ENCODE measurements at places on chromosomes 1 and 21.

DNA sequence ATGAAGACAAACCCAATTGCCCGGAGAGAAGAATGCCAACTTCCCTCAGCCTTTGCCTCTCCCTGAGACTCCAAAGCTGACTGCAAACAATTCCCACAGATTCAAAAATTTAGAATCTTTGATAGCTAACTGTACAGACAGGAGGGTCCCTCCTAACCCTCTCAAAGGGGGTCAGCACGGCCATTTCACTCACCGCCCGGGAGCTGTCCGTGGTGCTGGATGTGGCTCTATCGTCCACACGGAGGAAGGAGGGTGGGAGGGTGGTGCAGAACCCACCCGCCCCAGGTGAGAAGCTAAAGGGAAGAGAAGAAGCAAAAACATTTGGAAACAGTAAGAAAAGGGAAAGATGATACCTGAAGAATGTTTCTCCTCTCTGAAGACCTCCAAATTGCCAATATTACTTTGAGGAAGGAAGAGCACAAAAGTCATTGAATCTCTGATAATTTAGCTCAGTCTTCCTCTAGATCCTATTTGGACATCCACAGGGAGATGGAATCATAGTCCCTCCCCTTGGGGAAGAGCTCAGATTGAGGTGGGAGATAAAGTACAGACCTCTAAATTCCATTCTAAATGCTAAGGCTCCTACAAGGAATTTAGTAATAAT, 45.6 kb downstream of the RHBG start:
- no peak for DNase-seq

GRCh38 chr21:20169812-20170576, 828.2 kb upstream of the NCAM2 start:
- no peak for DNase-seq

- DNase-seq: no peak
Measured at GRCh38 chr1:60280256-60280655, 206.7 kb upstream of the C1orf87 start.

GRCh38 chr1:53592521-53592982, 133.4 kb downstream of the DMRTB1 start:
- no peak for DNase-seq

Data from stimulated activated CD4-positive, alpha-beta T cell treated with anti-CD3 and anti-CD28 coated beads, Interleukin-4, amount 100 ng/mL, for 4 hours (primary cell).